Stimulated activated CD8-positive, alpha-beta memory T cell treated with anti-CD3 and anti-CD28 coated beads, Interleukin-7, amount 100 ng/mL, for 1 hour (primary cell): ENCODE measurements at places on chromosomes 2 and 18.

DNA sequence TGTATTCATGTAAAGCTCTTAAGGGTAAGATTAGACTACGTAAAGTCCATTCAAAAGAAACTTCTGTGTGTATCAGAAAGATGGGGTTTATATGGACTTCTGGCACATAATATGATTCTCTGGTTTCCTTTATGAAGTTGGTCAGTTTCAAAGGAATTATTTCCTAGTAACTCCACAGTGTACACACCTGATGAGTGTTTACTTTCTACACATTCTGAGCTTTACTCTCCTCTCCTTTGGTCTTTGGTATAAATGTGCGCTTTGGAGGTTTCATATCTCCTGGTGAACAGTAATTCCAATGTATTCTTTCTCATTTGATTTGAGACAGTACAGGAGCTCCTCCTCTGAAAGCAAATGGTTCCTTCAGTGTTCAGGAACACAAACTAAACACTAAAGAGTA lies 88.1 kb downstream of the OXER1 start:
- no peak for DNase-seq

DNA sequence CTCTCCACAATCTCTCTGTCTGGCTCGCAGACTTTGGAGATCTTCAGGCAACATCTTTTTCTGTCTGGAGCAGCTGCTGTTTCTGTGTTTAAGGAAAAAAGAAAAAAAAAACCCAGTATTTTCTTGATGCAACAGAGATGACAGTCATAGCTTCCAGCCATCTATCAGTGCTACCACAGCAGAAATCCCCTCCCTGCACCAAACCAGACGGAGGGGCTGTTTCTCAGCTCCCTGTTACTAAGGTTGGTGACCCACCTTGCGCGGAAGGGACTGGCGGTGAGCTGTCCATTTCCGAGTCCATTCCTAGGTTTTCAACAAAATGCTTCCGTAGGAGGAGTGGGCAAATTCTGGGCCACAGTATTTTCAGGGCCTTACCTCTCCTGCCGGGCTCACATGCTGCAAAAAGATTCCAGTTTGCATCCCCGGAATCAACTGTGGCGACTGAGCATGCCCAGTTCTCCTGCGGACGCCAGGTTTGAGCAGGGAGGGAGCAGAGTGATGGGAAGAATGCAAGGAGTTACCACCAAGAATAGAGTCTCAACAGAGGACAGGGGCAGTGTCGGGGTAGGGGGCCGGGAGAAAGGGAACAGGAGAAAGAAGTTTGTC lies 1.2 kb downstream of the SLC4A10 start:
- DNase-seq: no peak

GRCh38 chr2:232901736-232902578 lies 31.9 kb downstream of the SNORC start:
- DNase-seq: no peak

DNA sequence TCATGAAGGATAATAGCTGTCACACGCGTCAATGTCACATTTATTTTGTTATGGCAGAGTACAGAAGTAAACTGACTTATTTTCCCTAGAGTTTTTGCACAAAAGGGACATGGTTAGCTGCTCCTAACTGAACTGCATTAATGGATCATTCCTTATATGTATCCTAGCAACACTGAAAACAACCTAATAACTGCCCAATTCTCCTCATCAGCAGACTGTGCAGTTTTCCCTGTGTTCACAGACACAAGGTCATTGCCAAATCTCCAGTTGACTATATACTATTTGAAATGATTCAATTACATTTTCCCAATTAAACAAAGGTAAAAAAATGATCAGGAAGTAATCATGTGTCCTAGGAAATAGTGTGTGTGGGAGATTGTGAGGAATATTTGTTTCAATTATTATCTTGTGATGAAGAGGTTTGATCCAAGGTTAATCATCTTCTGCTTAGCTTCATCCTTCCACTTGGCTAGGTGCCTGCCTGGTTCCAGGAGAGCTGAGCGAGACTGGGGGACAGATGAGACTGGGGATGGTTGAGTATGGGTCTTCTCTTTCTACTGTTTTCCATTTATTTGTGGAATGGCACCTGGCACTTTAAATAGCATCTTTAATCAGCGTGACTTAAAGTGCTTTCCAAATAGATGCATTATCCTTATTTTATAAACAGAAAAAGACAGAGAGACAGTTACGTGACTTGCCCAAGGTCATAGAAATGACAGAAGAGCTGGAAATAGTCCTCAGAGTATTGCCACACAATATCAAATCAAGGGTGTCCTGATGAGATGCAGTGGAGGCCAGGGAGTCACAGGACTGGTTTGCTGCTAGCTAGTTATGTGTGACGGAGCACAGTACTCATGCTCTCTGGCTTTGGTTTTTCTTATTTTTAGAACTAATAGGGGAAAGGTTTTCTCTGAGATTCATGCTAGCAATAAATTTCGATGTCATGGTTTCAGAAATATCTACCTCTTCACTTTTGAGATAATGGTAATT lies 335.6 kb downstream of the PIK3C3 start:
- no peak for DNase-seq

- no peak for DNase-seq
Measured at GRCh38 chr2:1548910-1549673, 135.8 kb downstream of the TPO start.

DNA sequence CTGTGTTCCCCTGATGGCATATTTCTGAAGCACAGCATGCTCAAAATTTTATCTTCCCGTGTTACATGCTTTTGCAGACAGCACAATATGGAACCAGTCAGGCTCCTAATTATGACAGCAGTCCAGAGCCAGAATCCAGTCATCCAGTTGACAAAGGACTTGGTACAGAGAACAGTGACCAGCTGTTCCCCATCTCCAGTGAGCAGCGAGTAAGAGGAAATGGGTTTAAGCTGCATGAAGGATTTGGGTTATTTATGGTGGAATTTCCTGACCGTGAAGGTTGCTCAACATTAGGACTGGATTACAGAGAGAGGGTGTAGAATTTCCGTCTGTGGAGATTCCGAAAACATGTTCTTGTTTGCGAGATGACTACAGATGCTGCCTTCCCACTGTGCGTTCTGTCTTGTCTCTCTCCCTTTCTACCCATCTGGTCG lies 24.4 kb downstream of the SGPP2 start:
- DNase-seq: no peak

GRCh38 chr2:15735484-15736326 lies 144.0 kb downstream of the DDX1 start:
- DNase-seq: no peak

- DNase-seq: no peak
Measured at GRCh38 chr2:173171924-173172643, 96.4 kb downstream of the MAP3K20 start.
